ENCODE measurements at places on chromosomes 3 and 15.

GRCh38 chr15:63301088-63301487, 23.7 kb downstream of the APH1B start:
- H3K4me1 ChIP-seq: peaks cover 2% of the 10 kb centered on the region
- H3K4me3 ChIP-seq: no peak overlapping the region
- no peak for DNase-seq
- H3K27ac ChIP-seq: no peak overlapping the region
- H3K36me3 ChIP-seq: peaks cover 2% of the 10 kb centered on the region

- H3K4me1 ChIP-seq: peaks cover 54% of the 10 kb centered on the region
- H3K27ac ChIP-seq: peak overlapping the region; percentile 98
- no peak for DNase-seq
- H3K36me3 ChIP-seq: peaks cover 48% of the 10 kb centered on the region
These were observed 100.6 kb downstream of the KLHL25 start for GRCh38 chr15:85694091-85694490.

DNA sequence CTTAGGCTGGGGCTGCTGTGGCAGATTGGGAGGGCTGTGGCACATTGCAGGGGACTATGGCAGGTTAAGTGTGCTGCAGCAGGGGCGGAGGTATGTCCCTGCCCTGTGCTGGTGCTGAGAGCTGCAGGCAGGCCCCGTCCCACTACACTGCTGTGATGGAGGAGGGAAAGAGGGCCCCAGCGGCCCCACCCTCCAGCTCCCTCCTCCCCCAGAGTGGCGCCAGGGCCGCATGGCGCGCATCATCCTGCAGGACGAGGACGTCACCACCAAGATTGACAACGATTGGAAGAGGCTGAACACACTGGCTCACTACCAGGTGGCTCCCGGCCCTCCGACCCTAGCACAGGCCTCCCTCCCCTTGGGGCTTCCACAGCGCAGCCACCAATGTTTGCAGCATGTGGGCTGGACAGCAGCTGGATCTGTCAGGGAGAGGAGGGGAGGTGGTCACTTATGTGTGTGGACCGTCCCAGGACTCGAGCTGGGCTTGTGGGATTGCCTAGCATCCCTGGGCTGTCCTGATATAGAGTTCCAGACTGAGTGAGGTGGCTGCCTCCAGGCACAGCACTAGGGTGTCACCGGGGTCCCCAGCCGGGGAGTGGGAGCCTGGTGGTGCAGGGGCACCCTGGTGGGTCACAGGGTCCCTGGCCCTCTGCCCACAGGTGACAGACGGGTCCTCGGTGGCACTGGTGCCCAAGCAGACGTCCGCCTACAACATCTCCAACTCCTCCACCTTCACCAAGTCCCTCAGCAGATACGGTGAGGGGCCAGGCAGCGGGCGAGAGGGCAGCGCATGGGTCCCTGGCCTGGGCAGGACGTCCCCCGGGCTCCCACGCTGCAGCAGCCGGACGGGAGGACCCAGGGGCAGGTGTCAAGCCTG, 46.1 kb downstream of the PLXNA1 start:
- DNase-seq: no peak
- H3K27ac ChIP-seq: no peak overlapping the region
- no peaks in the 10 kb centered on the region for H3K27me3 ChIP-seq
- no peaks in the 10 kb centered on the region for H3K36me3 ChIP-seq
- no peaks in the 10 kb centered on the region for H3K4me1 ChIP-seq

GRCh38 chr15:100309109-100310040, 32.4 kb downstream of the ADAMTS17 start:
- no peak overlapping the region for H3K27ac ChIP-seq
- DNase-seq: no peak
- H3K36me3 ChIP-seq: no peaks in the 10 kb centered on the region
- no peak overlapping the region for H3K4me3 ChIP-seq
- no peaks in the 10 kb centered on the region for H3K27me3 ChIP-seq
- H3K4me1 ChIP-seq: no peaks in the 10 kb centered on the region

DNA sequence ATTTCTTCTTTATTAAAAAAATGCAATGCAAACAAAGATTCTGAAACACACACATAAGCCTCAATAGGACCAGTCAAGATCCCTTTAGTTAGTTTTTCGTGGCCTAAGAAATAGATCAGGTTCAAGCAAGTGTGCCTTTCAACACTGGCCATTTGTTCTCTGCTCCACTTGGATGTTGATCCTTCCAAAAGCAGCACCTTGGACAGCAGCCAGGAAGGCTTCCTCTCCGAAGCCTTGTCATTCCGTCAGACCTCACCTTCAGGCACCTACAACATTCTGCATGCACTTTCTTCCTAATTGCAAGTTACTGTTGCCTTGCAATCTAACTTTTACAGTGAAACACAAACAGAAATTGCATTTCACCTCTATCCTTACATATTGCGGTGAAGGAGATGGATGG, 155.9 kb upstream of the FEZF2 start:
- no peak overlapping the region for H3K4me3 ChIP-seq
- DNase-seq: peak; percentile 40
- no peaks in the 10 kb centered on the region for H3K4me1 ChIP-seq
- no peaks in the 10 kb centered on the region for H3K27me3 ChIP-seq

- H3K4me3 ChIP-seq: no peak overlapping the region
- H3K27me3 ChIP-seq: peaks cover 13% of the 10 kb centered on the region
- H3K27ac ChIP-seq: no peak overlapping the region
- no peak for DNase-seq
- H3K4me1 ChIP-seq: peaks cover 1% of the 10 kb centered on the region
These were observed 4.6 kb upstream of the VGLL3 start for GRCh38 chr3:86995537-86995936.
